Calu3 (cell line): ENCODE measurements at places on chromosomes 11 and 22.

DNA sequence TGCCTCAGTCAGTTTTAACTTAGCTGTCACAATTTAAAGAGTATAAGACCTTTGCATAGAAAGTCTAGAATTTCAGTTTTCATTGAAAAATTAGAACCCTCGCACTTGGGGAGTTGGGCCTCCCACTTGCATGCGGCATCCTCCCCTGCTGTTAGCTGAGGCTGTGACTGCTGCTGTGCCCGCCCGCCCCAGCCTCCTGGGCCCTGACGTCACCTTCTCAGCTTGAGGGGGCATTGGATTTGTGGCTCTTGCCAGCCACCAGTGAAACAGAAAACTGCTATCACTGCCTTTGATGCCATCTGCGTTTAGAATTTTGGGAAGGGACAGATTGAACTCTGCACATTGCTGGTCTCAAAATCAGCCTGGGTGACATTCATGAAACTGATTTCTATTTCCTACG lies 108.7 kb downstream of the CTTN start:
- DNase-seq = no peak

DNA sequence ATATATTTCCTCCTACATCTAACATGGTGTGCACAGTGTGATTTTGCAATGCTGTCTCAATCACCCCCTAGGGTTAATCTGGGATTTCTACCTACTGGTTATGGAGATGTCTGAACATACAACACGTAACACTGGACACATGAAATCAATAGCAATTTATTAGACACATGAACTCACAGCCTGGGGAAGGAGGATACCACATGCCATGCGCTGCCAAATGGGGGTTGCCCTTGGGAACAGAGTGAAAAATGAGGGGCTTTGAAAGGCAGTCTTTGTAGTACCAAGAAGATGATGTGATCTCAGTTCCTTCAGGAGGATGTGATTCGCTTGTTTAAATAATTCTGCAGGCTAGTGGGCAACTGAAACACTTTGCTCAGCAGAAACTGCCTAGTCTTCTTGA lies 253.6 kb upstream of the LRRC4C start:
- DNase-seq = no peak

DNA sequence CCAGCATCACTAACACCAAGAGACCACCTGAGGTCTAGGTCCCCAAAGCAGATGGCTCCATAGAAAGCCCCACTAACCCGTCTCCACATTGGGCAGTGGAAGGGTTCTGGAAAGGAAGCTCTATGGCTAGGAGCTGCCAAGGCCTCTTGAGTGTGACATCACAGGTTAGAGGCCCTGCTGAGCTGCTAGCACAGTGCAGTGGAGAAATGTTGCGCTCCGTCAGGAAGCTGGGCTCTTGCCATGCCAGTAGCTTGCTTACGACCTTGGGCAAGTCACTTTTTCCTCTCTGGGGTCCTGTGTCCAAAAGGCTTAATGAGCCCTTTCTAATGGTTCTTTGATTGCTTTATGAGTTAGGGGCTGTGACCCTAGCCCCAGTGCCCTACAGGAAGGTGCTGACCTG lies 10.6 kb downstream of the PIK3IP1 start:
- DNase-seq = no peak

- DNase-seq = no peak
These were observed 13.0 kb upstream of the MALAT1 start for GRCh38 chr11:65485920-65486219.

GRCh38 chr11:122578171-122578825 lies 77.2 kb upstream of the UBASH3B start:
- no peak for DNase-seq

DNA sequence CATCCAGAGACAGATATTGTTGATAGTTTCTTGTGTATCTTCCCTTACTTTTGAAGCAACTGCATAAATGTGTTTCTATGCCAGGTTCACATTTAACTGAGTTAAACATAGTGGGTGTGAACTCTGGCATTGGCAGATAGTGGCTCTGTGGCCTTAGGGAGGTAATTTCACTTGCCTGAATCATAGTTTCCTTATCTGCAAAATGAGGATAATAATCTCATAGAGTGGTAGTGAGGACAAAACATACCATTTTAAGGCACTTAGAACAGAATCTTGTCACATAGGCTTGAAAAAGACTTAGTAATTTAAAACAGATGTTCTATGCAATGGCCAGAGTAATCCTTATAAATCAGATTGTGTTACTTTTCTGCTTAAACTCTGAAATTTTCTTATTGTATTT lies 56.4 kb upstream of the SYN3 start:
- DNase-seq = no peak

DNA sequence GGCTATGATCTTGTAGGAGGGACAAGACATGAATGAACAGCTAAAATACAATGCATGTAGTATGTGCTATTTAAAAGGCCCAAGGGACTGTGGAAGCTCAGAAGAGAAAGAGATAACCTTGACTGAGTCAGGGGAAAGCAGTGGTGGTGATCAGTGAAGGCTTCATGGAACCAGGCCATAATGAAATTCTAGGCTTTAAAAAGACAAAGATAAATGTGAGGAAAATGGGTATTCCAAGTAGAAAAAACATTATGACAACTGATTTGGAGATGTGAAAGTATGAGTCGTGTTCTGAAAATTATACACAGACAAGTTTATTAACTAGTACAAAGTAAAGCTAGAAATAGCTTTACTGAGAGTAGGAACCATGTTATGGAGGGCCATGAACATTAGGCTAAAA lies 189.8 kb downstream of the SOX6 start:
- DNase-seq = no peak

GRCh38 chr11:17418444-17419081 lies 30.1 kb upstream of the KCNJ11 start:
- no peak for DNase-seq

DNA sequence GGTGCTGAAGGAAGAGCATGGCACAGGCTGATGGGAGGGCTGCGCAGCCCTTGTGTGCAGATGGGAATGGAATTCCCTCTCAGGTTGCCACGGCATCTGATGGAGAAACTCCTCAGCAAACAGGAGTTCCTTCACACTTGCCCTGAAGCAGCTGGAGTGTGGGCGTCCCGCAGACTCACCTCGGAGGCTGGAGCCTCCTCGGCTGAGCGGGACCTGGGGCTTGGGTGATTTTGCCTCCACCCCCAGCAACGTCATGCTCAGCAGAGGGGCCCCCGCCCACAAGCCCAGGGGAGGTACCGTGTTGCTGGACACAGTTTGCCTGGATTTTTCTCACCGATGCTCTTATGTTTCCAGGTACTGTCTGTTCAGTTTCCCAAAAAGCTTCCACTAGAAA lies 63.4 kb downstream of the MYO7A start:
- peak; percentile 55 for DNase-seq

DNA sequence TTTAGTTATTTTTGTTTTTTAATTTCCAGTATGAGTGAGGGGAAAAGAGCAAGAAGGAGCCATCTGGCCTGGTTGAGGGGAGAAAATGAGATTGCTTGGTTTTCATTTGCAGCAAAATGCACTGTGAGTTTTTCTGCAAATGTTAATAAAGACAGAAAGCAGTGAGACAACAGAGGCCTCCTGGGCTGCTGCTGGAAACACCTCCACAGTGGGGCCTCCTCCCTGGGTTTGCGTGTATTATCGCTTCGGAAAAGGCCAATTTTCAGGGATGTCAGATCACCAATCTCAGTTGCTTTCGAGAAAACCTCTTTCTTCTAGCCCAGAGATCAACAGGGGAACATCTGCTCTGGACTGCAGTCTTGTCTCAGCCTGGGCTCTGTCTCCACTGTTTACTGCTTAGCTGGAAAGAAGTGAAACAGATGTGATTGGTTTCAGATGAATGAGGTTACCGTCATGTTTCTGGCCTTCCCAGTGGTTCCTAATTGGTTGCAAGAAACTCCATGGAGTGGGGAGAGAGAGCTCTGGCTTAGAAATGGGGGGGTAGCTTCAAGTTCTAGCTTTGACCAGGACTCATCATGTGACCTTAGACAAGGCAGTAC lies 17.3 kb downstream of the TSPAN18 start:
- DNase-seq = no peak

GRCh38 chr11:68146704-68147474 lies 25.7 kb upstream of the CHKA start:
- peak; percentile 85 for DNase-seq

- DNase-seq = peak; percentile 58
These were observed 27.2 kb downstream of the WEE1 start for GRCh38 chr11:9600644-9601036.

- no peak for DNase-seq
These were observed 97.8 kb upstream of the CSNK2A3 start for GRCh38 chr11:11450744-11451362.

DNA sequence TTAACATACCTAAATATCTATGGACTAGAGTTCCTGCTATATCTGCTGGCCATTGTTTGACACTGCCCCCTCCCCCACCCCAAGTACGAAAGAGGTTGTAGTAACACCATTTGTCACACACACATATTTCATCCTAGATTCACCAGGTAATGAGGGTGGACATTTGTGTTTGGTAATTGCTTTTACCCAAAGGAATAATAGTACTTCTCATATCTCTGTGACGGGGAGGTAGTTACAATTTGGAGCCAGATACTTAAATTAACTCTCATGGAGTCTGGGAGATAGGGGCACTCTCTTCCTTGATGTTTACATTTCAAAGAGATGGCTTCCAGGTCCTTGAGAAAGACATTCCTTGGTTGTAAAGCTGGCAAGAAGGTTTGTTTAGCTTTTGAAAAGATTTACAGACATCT lies 38.7 kb downstream of the REXO2 start:
- no peak for DNase-seq

- DNase-seq = no peak
These were observed 145.5 kb downstream of the TRIM29 start for GRCh38 chr11:119992171-119993051.

DNA sequence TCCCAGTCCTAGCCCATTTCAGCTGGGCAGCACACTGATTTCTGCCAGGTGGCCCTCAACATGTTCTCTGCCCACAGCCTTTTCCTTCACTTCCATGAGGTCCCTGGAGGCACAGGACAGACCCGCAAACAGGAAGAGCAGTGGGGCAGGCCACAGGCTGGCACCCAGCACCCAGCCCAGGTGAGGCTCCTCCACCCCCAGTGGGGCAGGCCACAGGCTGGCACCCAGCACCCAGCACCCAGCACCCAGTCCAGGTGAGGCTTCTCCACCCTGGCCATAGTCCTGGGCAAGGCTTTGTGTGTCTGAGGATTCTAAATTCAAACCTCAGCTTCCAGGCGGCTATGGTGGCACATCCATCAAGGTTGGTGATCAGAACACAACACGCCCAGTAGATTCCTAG lies 1413.0 kb downstream of the BRD1 start:
- no peak for DNase-seq

DNA sequence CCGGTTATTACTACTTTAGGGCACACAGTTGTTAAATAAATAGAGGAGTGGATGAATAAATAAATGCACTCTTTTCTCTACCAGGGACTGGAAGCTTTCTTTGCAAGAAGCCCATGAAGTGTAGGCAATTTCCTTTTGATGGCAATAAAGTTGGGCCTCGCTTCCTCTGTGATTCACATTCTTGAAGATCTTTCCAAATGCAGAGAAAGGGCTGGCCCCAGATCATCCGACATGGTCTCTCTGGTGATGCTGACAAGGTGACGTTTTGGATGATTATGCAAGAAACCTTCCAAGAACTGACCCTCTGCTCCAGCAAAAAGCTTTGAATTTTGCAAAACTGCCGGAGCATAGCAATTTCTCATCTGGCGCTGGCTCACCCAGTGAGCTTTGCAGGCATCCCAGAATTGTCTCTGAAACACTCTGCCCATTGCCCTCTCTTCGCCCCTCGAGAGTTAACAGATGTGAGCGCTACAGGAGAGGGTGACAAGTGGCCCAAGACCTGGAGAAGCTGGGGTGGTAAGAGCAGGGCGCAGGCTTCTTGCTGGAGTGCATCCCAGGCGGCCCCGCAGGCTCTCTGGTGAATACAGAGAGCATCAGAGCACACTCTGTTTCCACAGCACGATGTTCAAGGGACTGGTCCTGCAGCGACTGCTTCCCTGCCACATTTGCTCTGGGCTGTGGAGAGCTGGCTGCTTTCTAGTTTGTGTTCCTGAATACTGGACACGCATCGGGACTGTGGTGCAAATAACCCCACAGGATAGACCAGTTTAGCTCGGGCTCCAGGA lies 11.5 kb upstream of the IFT27 start:
- DNase-seq = no peak

DNA sequence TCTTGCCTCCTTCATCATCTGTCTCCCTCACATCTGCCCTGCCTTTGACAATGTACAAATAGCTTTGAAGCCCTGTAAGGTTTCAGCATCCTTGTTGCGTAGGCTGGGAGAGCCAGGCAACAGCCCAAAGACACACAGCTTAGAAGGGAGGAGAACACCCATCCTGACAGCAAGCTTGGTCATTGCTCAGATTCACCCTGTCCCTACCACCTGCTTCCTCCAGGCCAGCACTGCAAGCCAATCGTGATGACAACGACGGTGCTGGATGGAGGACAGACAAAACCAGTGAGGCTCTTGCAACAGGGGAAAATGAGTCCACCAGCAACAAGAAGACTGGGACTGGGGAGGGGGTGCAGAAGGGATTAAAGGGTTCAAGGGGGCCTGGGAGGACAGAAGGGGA lies 32.9 kb upstream of the CD5 start:
- DNase-seq = no peak
